CD4-positive, alpha-beta T cell treated with Interleukin-4 for 4 hours (primary cell): ENCODE measurements at places on chromosomes 1 and 21.
A peak's percentile ranks its signal among the peaks of the same experiment; 100 is the strongest.

DNA sequence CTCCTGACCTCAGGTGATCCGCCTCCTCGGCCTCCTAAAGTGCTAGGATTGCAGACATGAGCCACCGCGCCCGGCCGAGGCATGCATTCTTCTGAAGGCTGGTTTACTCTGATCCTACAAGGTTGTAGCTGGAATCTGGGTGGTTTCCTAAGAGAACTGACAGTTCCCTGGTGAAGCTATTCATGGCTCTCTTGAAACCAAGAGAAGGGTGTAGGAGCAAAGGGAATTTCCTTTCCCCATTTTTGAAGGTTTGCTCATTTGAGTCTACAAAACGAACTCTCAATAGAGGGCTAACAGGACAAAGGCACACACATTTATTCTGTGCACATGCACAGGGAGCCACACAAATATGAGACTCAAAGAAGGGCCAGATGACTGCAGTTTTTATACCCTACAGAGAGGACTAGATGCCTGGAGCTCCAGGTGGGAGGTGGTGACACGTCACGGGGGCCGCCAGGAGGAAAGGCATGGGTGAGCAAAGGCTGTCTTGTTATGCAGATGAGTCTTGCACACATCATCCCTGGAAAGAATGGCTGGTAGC is 49.5 kb upstream of the ERRFI1 start:
- DNase-seq: no peak

DNA sequence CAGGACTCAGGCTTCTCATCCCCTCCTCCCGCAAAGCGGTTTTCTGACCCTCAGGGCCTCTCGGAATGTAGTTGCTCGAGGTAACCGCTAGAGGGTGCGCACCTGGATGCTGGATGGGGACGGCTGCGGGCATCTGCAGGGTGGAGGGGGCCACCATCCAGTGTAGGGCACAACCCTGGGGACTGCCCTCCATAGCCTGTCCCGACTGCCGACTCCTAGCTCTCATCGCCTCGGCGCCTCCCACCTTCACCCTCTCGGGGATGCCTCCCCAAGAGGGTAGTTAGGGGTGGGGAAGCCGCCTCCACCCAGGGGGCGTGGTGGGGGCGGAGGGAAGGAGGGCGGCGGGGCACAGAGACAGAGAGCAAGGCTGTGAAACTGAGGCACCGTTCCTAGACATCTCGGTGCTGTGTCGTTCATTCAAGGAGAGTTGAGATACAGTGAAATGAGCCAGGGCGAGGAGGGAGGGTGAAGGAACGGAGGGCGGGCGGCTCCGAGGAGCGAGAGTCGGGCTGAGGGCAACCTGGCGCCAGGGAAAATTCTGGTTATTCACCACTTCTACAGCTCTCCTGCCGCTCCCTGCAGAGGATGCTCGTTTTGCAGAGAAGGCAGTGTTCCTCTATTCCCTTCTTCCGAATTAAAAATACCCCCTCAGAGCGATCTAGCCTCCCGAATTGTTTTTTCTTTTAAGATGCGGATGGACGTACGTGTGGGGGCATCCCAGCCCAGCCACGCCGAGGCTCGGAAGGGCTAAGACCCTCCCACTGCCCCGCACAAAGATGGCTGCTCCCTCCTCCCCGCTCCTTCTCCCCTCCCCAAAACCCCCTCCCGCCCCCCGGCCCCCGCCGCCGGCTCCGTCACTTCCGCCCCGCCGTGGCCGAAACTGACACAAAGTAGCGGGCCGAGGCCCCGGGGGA is at the start of gene ATP8B2:
Gene ATP8B2 (plus strand): TSS at position 857 of the 914 bp plus-strand sequence. CDS start 2,617 bp downstream, outside the sequence.
- peak; percentile 83 for DNase-seq

DNA sequence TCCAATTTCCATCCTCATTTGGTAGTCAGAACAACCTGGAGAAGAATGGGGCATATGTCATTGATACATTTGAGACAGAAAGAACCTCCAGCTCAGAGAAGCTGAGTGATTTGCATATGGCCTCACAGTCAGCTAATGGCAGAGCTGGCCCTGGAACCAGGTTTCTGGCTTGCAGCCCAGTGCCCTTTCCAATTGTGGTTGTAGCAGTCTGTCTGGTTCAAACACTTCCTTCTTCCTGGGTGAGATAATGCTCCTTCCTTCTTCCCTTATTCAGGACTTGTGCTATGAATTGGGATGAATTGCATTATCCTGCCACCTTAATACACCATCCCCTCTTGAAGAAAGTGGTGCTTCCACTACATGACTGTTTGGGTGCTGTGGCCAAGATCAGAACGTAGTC is 24.2 kb downstream of the SLC5A9 start:
- DNase-seq: no peak

- no peak for DNase-seq
Observed at GRCh38 chr1:231274119-231274825, 33.3 kb downstream of the GNPAT start.

- no peak for DNase-seq
Observed at GRCh38 chr21:41678016-41678923, 88.6 kb downstream of the RIPK4 start.

GRCh38 chr1:115655306-115655663 is 13.5 kb downstream of the VANGL1 start:
- no peak for DNase-seq

GRCh38 chr1:46983830-46984586 is 39.5 kb upstream of the CYP4X1 start:
- no peak for DNase-seq

DNA sequence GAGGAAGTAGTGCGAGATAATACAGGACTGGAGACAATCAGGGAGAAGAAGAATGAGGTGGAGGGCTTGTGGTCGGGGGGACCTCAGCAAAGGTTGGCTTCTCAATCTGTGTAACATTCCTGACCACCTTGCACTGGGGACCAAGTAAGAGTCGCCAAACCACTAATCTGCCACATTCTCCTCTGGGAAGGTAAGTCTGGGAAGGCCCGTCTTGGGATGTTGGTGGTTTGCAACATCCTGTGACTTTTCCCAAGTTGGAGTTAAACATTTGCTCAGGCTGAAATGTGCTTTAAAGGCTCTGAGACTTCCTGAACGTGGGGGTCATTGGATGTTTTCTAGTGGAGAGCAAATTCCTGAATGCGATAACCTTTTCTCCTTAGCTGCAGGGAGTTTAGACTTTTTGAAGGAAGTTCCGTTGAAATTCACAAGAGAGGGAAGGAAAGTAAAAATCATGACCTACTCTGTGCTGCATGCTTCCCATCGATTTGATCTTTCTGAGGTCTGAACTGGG is 325.9 kb downstream of the RPS6KC1 start:
- no peak for DNase-seq

- no peak for DNase-seq
Observed at GRCh38 chr1:226332947-226333346, 24.0 kb upstream of the LIN9 start.

DNA sequence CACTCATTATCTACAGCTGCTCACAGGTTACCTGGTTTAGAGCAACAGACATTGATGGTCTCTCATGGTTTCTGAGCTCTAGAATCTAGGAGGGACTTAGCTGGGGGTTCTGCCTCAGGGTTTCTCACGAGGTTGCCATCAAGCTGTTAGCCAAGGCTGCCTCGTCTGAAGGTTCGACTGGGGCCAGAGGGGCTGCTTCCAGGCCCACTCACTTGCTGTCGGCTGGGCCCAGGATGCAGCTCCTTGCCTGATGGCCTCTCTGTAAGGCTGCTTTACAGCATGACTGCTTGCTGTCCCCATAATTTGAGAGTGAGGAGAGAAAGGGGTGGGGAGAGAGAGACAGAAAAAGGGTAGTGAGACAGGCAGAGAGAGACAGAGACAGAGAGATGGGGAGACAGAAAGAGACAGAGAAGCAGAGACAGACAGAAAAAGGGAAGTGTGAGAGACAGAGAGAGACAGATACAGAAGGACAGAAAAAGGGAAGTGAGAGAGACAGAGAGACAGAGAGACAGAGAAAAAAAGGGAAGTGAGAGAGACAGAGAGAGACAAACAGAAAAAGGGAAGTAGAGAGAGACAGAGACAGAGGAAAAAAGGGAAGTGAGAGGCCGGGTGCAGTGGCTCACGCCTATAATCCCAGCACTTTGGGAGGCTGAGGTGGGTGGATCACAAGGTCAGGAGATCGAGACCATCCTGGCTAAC is 106.8 kb upstream of the C1orf174 start:
- no peak for DNase-seq

- no peak for DNase-seq
Observed at GRCh38 chr1:147600119-147601111, 59.1 kb downstream of the BCL9 start.

- DNase-seq: no peak
Observed at GRCh38 chr1:8206391-8206790, 111.5 kb upstream of the SLC45A1 start.

GRCh38 chr1:37100310-37100709 is 66.0 kb upstream of the GRIK3 start:
- DNase-seq: no peak

DNA sequence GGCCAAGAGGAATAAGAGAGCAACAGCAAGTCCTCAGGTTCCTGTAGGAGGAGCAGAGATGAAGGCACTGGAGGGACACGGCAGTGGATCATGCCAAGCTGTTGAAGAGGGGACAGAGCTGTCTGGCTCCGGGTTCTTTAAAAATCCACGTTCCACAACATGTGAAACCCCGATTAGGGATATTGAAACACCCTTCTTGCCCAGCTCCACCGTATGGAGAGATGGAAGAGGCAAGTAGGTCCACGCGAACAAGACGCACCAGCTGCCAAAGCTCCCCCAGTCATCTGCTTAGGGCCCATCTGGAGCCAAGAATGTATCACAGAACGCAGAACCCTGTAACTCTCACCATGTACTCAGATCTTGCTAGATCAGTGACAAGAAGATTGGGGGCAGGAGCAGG is 3.9 kb downstream of the C1orf198 start:
- DNase-seq: no peak

- peak; percentile 77 for DNase-seq
Observed at GRCh38 chr1:41891199-41891896, 27.4 kb downstream of the HIVEP3 start.

GRCh38 chr1:18661404-18662285 is 31.0 kb downstream of the PAX7 start:
- no peak for DNase-seq

DNA sequence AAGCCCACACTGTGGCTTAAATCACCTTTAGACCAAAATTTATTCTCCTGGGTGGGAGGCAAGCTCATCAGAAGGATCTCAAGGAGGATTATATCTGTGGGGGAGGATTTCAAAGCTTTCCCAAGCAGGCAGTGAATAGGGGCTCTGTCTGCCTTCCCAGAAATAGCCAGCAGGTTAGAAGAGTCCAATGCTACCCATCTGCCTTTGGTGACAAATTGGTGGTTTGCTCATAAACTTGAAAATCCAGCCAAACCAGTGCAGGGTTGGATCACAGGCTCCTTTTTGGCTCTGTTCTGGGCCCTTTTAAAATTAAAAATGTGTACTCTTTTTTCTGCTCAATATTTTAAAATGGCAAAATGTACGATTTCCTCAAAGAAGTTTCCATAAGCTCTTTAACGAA is 118.9 kb upstream of the ZC3H11B start:
- no peak for DNase-seq

GRCh38 chr1:203172184-203173010 is 3.2 kb downstream of the MYBPH start:
- DNase-seq: peak; percentile 4

DNA sequence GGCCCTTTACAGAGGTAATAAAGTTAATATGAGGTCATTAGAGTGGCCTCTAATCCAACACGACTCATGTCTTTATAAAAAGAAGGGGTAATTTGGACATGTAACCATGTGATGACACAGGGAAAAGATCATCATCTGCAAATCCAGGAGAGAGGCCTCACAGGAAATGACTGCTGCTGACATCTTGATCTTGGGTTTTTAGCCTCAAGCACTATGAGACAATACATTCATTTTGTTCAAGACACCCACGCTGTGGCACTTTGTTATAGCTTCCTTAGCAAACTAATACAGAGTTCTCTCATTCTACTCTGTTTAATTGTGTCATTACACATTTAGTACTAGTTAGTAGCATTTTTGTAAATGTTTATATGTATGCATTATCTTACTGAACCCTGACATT is 64.0 kb upstream of the RUNX1 start:
- DNase-seq: no peak

DNA sequence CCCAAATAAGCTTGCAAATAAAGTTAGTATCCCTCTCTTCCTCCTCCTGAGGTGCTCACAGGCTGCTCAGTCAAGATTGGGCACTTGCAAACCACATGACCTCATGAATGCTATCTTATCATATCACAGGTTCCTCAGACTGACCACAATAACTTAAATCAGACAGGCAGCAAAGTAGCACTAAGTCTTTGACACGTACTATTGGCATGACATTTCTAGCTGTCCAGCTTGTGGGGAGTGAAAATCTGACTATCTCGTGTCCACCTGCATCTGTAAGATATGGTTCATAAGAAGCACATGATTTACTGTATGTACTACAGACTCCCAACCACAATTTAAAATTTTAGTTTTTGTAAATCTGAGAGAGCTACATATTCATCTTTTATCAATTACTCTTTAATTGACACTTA is 58.0 kb upstream of the GFI1 start:
- no peak for DNase-seq

- DNase-seq: no peak
Observed at GRCh38 chr1:77484334-77484733, 198.1 kb downstream of the ZZZ3 start.

GRCh38 chr1:157399984-157400382 is 152.3 kb downstream of the FCRL5 start:
- DNase-seq: no peak

- DNase-seq: no peak
Observed at GRCh38 chr21:16169102-16169511, 439.3 kb downstream of the USP25 start.
